EH (cell line): ENCODE measurements at places on chromosomes 2 and 18.

DNA sequence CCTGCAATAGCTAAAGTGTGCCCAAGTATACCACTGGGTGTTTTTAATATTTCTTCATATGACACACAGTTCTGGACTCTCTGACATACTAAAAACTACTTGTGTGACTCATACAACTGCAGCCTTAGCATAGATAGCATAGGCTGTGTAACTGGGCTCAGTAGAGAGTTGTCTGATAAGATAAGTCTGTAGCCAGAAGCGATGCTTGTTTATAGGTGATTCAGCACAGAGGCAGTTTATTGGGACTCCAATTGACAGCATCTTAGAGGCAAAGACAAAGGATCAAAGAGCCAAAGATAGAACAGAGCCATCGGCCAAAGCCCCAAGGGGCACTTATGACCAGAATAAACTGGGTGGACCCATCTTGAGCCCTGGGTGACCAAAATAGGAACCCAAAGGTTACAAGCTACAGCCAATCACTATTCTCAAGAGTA is 42.3 kb downstream of the AAK1 start:
- peak; percentile 93 for DNase-seq

DNA sequence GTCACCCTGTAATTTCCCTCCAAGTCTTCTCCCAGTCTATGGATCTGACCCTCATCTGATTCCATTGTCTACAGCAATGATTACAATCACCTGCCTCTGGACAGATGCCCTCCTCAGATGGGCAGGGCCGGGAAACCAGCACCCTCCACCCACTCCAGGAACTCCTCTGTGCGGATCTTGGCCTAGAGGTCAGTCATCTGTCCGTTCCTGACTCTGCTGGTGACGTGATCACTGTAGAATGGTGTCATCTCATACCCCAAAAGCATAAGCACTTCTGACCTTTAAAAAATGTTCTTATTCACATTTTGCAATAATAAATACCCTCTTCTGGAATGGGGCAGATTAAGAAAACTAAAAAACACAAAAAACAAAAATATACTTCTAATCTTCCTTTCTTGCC is 29.5 kb upstream of the BZW1 start:
- DNase-seq: peak; percentile 26

- no peak for DNase-seq
These were observed 59.7 kb upstream of the PHLPP1 start for GRCh38 chr18:62655520-62656219.

DNA sequence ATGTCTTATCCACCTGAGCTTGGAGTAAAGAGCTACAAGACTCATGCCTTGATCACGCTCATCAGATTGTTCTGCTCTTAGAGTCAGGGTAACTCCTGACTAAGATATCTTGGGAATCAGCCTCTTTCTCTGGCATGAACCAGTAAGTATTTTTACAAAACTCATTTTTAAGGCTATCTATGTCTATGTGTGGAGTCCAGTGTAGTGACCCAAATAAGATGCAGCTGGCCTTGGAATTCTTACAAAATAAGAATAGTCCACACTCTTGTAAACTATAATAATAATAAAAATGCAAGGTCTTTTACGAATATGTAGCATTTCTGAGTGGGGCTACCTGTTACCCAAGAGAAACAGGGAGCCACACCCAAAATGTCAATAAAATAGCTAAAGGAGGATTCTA is 498.3 kb upstream of the SYT4 start:
- no peak for DNase-seq

DNA sequence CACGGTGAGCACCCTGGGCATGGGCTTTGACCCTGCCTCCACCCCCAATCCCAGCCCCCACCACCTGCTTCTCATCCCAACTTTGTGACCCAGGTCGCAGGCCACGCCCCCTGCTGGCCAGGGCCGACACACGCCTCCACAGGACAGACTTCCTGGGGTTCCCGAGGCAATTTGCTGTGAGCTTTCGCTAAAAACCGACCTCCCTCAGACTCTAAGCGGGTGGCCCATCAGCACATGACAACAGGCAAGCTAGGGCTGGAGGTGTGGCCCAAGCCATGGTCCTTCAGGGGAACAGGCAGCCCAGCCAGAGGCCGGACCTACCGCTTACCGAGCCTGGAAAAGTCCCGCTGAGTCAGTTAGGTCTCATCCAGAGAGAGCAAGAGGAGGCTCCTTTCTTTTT is 31.9 kb downstream of the C1QL2 start:
- DNase-seq: peak; percentile 9

- no peak for DNase-seq
These were observed 441.7 kb downstream of the THSD7B start for GRCh38 chr2:137207030-137207429.

- DNase-seq: no peak
These were observed 23.5 kb downstream of the CCT7 start for GRCh38 chr2:73257425-73258125.

DNA sequence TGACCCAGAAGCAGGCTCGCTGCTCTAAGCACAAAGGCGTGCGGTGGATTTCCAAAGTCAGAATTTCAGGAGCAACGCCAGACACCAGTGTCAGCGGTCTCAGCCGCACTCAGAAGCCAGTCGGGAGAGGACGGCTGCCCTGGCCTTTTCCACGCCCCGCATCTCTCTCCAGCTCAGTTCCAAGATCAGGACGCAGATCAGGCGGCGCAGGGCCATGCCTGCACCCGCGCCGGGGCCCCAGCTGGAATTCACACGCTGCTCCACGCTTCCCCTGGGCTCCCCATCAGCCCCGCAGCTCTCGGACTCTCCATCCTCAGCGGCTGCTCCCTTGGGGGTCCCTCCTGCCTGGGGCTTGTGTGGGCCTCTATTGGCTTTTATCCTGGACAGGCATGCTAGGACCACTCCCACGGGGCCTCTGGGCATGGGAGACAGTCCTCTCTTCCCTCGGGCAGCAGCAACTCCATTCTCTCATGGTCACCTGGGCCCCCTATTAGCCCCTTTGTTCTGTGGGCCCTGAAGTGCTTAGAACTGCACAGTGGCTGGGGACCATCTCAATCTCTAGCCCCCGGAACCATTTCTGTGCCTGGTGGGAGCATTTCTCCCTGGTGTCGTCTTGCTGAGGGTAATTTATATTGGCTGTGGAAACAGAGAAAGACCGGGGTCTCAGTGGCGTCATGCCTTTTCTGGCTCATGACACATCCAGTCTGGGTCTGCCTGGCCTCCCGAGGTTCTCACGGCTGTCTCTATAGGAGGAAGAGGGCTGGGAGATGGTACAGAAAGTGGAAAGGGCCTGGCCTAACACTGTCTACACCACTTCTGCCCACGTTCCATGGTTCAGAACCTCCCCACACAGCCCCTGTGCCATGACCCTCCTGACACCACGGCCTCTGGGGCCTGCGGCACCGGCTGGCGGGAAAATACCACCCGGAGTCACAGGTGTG is 14.9 kb upstream of the TMEM18 start:
- DNase-seq: no peak

- DNase-seq: no peak
These were observed 38.2 kb downstream of the CENPO start for GRCh38 chr2:24831221-24832072.

DNA sequence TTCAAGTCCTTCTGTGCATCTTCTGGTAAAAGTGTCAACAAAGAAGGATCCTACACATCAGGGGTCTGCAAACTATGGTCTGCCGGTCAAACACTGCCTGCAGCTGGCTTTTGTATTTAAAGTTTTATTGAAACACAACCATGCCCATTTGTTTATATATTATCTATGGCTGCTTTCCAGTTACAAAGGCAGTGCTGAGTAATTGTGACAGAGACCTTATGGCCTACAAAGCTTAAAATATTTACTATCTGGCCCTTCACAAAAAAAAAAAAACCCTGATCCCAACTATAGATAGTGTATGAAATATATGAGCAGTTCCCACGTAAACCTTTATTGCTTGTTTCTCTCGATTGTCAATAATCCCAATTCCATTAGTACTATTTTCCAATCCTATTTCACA is 101.4 kb downstream of the RBMS1 start:
- DNase-seq: peak; percentile 70

- no peak for DNase-seq
These were observed 43.7 kb upstream of the TANK start for GRCh38 chr2:161116509-161116908.

- DNase-seq: no peak
These were observed 53.2 kb upstream of the RAB27B start for GRCh38 chr18:54774981-54775665.

DNA sequence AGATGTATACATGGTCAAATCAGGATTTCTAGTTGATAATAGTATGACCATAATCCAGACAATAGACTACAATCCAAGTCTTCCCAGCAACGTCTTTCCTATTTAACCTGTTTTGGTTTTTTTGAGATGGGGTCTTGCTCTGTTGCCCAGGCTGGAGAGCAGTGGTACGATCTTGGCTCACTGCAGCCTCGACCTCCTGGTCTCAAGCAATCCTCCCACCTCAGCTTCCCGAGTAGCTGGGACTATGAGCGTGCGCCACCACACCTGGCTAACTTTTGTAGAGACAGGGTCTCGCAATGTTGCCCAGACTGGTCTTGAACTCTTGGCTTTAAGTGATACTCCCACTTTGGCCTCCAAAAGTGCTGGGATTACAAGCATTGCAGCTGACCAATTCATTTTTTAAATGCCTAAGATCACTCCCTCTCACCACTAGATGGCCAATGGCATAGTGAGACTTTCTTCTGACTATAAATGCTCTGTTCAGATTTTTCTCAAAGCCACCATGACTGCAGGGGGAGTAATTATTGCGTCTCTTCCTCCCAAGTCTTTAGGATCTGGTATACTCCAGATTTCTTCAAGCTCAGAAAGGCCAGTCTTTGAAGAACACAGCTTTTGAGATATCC is 47.6 kb downstream of the HNRNPLL start:
- peak; percentile 43 for DNase-seq

GRCh38 chr2:239488125-239488524 is 87.3 kb upstream of the HDAC4 start:
- DNase-seq: no peak

GRCh38 chr2:237944302-237944701 is 22.5 kb upstream of the UBE2F start:
- no peak for DNase-seq

- DNase-seq: no peak
These were observed 34.9 kb downstream of the EN1 start for GRCh38 chr2:118812552-118812951.

GRCh38 chr2:48173141-48173540 is 266.8 kb upstream of the FBXO11 start:
- DNase-seq: peak; percentile 45

GRCh38 chr18:49747876-49748275 is 65.5 kb downstream of the ACAA2 start:
- DNase-seq: peak; percentile 65

DNA sequence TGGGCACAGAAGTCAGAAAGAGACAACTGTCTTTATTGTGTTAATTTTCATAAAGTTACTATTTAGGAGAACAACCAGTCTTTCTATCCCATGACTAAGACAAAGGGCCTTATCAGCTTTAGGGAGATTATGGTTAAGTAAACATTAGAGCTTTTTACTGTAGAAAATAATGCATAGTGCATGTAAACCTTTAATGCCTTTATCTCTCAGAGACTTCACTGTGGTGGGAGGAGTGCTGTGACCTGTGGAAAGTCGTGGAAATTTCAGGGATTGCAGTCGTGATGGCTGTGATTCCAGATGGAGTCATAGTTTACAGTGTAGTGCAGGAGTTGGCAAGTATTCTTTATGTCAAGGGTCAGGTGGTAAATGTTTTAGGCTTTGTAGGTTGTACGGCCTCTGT is 15.8 kb downstream of the ZNF236 start:
- no peak for DNase-seq

GRCh38 chr2:54042897-54043620 is 72.3 kb upstream of the PSME4 start:
- no peak for DNase-seq

DNA sequence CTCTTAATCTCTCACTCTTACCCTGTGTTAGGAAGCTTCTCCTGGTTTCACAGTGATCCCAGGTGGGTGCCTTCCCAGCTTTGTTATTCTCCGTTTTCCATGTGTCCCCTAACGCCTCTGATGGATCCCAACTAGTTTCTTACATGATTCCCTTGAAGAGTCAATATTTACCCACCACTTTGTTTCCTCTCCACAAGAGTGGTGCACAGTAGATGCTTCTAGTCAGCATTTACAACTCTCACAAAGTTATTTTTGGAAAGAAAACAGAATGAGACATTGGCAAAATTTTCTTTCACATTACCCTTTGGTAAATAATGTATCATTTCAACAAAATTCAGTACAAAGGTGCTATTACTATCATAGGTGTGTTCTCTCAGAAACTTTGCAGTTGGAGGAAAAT is 1611.1 kb upstream of the ZEB2 start:
- no peak for DNase-seq

- DNase-seq: no peak
These were observed 271.1 kb upstream of the RAB6C start for GRCh38 chr2:129708221-129708967.

- peak; percentile 84 for DNase-seq
These were observed 41.6 kb downstream of the LBH start for GRCh38 chr2:30272761-30273573.

DNA sequence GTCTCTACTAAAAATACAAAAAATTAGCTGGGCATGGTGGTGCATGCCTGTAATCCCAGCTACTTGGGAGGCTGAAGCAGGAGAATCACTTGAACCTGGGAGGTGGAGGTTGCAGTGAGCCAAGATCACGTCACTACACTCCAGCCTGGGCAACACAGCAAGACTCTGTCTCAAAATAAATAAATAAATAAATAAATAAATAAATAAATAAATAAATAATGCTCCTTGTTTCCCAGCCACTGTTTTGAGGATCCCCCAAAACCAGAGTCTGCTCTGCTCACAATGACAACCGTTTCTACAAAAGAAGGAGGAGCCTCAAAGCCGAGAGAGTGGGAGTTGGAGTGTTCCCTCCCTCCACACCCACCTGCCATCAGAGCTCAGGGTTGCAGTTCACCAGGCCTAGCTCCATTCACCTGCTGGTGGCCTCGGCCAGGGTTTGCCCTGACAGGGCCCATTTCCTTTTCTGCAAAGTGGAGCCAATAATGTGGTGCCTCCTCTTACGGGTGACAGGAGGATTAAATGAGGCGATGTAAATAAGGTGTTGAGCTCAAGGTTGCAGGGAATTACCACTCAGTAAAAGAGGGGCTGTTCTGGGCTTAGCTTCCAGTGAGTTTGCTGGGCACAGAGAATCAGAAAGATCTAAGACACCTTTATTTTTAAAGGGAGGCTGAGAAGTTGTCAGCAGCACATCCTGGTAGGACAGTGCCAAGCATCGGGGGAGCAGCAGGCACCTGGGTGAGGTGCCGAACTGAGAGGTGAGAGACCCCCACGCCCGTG is 25.5 kb downstream of the CRACDL start:
- no peak for DNase-seq

GRCh38 chr2:12202313-12203075 is 456.1 kb downstream of the LPIN1 start:
- DNase-seq: peak; percentile 33

- no peak for DNase-seq
These were observed 73.8 kb downstream of the TFCP2L1 start for GRCh38 chr2:121211251-121211650.

GRCh38 chr2:8797682-8798081 is 39.7 kb downstream of the KIDINS220 start:
- DNase-seq: no peak
